ENCODE measurements at places on chromosomes 2 and 18.
A peak's percentile ranks its signal among the peaks of the same experiment; 100 is the strongest.

GRCh38 chr2:226934546-226935201 lies 98.8 kb downstream of the RHBDD1 start:
- peak; percentile 56 for DNase-seq

- DNase-seq = no peak
Observed at GRCh38 chr2:112887964-112888749, 22.8 kb upstream of the IL37 start.

GRCh38 chr2:237672731-237673129 lies 45.3 kb downstream of the LRRFIP1 start:
- no peak for DNase-seq

DNA sequence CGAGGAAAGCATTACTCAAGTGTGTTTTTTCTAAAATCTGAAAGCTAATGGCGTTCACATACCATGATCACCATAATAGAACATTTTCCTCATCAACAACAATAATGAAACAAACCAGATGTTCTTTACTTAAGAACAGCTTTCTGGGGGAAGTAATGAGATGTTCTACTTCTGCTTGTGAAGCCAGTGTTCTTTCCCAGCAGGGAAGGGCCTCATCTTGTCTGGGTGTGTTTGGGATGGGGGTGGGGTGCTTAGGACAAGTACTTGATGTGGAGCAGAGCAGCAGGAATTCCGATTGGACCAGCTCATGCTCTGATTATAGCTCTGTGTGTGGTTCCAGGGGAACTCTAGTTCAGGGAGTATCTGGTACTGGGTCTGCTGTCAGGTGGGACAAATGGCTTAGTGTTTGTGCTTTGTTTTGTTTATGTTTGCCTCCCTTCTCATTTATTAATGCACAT lies 163.0 kb upstream of the NOSTRIN start:
- no peak for DNase-seq

- DNase-seq = no peak
Observed at GRCh38 chr2:190974629-190975361, 39.2 kb downstream of the STAT1 start.

DNA sequence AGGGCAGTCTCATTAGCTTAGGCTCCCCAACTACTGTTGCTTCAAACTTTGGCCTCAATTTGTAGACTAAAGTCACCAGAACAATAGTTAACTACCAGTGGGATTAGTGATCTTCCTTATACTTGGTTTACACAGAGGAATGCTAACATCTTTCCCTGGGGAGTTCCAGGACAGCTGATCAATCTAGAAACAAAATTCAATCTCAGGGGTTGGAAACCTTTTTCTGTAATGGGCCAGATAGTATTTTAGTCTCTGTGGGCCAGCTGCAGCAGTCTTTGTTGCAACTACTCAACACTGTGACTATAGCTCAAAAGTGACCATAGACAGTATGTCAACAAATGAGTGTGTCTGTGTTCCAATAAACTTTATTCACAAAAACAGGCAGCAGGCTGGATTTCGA lies 85.7 kb downstream of the METTL8 start:
- no peak for DNase-seq

GRCh38 chr2:158644139-158644538 lies 151.0 kb upstream of the DAPL1 start:
- no peak for DNase-seq
